ENCODE measurements at places on chromosomes 6 and 20.

- DNase-seq = no peak
Measured at GRCh38 chr20:62245911-62246280, 7.6 kb downstream of the OSBPL2 start.

DNA sequence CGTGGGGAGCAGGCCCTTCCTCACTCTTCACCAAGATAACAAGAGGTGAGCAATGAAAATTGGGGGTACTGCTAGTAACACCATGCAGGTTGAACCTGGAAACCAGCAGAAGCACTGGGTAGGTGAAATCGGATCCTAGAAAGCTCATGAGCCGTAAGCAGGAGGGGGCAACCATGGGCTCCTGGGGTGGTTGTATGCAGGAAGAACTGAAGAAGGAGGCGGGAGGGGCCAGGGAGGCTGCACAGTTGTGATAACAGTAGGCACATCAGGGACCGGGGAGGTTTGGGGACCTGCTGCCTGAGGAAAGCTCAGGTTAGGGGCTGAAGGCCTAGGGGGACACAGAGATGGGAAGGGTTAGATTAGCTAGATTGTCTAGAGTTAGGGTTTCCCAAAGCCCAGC lies 5.6 kb upstream of the LY6G5C start:
- DNase-seq = no peak

DNA sequence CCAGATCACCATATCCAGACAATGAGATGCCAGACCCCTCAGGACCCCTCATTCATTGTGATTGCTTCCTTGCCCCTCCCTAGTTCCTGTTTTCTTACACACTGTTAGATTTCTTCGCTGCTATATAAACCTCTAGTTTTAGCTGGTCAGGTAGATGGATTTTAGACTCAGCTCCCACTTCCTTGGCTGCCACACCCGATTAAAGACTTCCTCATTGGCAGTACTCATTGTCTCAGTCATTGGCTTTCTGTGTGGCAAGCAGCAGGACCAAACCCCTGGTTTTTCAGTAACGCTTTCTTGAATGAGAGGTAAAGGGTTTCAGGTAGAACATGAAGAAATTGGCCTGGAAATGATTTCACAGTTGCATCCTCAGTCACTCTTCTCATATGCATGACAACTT lies 47.9 kb downstream of the QRSL1 start:
- DNase-seq = no peak

GRCh38 chr20:8244637-8245036 lies 112.6 kb downstream of the PLCB1 start:
- no peak for DNase-seq

Measured in stimulated activated CD8-positive, alpha-beta memory T cell treated with anti-CD3 and anti-CD28 coated beads, Interleukin-7, amount 100 ng/mL, for 48 hours (primary cell).